ENCODE measurements at places on chromosomes 7 and 10.

- peak; percentile 92 for DNase-seq
Measured at GRCh38 chr10:133520193-133520738, 6.9 kb upstream of the CYP2E1 start.

GRCh38 chr10:68871731-68872342 lies 29.3 kb upstream of the DDX50 start:
- DNase-seq: no peak

DNA sequence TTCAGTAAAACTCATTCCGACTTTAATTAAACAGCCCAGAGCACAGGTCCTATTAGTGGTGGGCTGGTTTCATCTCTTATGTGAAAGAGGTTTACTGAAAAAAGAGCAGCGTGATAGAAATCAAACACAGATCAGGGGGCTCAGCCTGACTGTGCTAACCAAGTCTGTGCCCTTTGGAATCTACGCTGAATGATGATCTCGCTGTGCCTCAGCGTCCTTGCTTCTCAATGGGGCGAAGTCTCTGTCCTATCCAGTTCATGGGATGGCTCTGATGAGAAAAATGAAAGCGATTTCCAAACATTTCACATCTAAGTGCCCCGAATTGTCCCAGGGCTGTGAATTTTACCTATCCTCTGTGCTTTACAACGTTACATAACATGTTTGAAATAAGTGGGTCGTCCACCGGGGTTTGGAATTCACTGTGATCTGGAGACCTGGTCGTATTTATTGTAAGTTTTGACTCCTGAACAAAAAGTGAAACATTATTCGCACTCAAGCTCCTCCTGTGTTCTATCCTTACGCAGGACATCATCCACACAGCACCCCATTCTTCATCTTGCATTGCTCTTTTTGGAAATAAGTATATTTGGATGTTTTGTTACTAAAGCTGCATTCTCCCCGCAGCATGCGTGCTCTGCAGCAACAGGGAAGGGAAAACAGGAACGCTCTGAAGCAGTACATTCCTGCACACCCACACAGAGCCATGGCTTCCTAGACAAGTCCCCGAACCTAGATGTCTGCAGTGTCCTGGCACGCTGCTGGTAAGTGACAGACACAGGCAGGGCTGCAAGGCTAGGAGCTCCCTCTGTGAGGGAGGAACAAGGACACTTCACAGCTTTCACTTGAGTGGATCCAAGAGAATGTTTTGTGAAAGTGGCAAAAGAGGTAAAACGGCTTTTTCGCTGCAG lies 83.5 kb downstream of the SLC37A3 start:
- no peak for DNase-seq

- DNase-seq: no peak
Measured at GRCh38 chr7:55887821-55888247, 578 bp downstream of the ZNF713 start.

DNA sequence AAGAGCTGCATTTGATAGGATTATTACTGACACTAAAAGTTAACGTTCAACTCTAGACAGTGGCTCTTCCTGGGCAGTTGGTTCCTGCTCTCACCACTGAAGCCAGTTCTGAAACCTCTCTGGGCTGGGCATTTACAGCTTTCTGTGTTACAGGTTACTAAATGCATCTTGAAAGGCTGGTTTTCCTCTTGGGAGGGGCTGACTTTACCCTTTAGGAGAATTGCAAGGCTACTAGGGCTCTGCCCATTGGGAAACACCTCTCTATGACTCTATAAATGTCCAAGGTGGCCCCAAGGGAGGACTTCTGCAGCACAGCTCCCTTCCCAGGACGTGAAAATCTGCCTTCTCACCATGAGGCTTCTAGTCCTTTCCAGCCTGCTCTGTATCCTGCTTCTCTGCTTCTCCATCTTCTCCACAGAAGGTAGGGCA lies at the start of gene GPR15LG:
Gene GPR15LG, plus strand, starts transcription at position 301 of the 429 bp plus-strand sequence. Its CDS starts 51 bp downstream, at position 352.
- DNase-seq: no peak

- DNase-seq: no peak
Measured at GRCh38 chr10:28014651-28015050, 15.8 kb upstream of the ODAD2 start.

- DNase-seq: no peak
Measured at GRCh38 chr7:40147371-40148246, 12.8 kb downstream of the SUGCT start.

GRCh38 chr10:35217455-35217854 lies 90.8 kb downstream of the CREM start:
- DNase-seq: no peak

DNA sequence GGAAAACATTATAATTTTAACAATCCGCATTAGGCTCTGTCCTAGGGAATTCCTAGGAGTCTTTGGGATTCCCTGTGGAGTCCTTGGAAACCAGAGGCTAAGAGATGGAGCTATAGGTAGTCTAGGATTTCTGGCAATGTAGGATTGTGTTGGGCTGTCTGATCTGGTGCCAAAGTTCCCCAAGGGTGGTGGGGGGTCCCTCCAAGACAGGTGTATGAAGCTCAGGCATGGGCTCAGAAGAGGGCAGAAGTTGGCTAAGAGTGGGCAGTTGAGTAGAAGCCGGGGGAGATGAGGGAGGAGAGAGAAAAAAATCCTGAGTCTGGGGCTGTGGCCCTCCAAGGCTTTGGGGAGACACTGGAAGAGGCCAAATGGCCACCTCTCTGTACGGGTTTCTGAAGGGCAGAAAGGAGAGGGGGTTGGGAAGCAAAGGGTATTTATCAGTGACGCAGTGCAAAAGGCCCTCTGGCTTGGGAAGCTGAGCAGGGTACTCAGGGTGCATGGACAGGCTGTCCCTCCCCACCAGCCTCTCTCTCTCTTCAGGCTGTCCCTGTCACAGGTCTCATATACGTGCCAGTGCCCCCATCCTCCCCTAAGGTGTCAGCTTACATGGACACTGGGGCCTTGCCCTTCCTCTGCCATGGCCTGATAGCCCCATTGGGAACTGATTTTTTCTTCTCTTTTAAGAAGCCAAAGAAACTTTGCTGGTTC lies 929 bp downstream of the HOXA6 start:
- DNase-seq: no peak

- no peak for DNase-seq
Measured at GRCh38 chr10:110432084-110432483, 65.6 kb upstream of the DUSP5 start.

- DNase-seq: no peak
Measured at GRCh38 chr7:117941138-117941810, 68.0 kb upstream of the CTTNBP2 start.

DNA sequence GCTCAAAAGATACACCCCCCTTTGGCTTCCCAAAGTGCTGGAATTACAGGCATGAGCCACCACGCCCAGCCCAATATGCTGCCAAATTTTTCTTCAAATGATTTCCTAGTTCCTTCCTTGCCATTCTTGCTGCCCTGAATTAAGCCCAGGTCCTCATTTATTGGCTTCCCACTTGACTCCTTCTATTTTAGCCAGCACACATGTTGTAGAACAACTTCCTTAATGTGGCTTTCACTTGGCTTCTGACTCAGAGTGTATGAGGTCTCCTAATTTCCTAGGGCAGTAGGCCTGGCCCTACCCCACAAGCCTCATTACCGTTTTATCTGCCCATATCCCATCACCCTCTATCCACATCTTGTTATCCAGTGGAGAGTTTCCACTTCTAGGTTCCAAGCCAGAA lies 21.8 kb upstream of the HIPK2 start:
- DNase-seq: no peak

- no peak for DNase-seq
Measured at GRCh38 chr7:26439521-26440232, 148.0 kb downstream of the SNX10 start.

GRCh38 chr10:44416021-44416771 lies 31.3 kb upstream of the CXCL12 start:
- no peak for DNase-seq

DNA sequence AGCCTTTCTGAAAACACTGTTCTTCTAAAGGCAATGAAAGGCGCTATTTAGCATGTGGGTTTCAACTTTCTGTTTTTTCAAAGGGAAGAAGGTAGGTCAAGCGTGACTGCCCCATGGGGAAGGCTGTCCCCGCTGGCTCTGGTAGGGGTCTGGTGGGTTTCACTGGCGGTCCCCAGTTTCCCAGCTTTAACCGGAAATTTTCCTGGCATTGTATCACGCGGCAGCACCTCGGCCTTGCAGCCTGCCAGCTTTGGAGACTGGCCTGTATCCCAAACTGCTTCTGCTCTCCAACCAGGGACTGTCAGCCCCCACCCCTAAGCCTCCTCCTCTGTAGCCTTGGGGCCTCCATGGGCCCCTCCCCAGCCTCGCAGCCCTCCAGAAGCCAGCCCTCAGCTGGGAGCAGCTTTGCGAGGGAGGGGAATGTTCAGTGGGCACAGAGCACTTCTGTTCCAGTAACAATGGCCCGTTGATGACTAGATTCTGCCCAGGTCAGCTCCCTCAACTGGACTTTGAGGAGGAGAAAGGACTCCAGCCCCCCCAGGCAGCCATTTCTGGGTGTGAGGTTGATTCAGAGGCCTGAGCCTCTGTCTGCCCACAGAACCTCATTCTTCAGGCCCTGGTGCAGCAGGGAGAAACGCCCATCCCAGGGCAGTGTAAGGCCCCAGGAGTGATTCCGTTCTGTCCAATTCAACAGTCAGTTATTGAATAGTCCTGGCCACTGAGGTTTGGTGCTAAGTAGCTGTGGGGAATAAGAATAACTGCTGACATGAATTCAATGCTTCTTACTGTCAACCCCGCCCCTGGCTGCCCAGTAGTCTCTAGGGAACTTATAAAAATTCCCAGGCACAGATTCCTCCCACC lies 17.1 kb downstream of the CHST3 start:
- DNase-seq: no peak

GRCh38 chr10:650886-651615 lies 38.4 kb downstream of the DIP2C start:
- DNase-seq: no peak

DNA sequence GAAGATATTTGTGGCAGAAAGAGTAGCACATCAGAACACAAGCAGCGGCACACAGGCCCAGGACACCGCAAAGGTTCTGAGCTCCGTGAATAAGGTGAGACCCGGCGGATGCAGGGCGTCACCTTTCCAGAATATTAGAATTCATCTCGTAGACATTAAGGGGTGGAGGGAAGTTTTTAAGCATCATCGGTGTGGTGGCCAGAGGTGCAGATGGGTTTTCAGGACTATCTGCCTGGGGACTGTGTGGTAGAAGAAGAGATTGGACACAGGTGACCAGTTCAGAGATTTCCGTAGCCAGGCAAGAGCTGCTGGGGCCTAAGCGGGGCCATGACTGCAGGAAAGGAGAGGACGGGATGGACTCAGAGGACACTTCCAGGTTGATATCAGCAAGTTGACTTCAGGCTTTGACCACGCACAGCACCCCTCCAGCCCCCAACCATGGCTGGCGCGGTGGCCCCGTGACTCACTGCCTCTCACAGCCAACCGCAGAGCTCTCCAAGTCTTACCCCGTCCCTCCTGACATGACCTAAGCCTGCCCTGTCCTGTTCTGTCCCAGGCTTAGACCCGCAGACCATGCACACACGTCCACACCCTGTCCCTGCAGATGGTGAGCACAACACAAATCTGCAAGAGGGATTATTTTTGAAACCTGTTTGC lies 97.2 kb downstream of the OAT start:
- no peak for DNase-seq

GRCh38 chr10:129659508-129660268 lies 192.6 kb downstream of the MGMT start:
- DNase-seq: no peak

DNA sequence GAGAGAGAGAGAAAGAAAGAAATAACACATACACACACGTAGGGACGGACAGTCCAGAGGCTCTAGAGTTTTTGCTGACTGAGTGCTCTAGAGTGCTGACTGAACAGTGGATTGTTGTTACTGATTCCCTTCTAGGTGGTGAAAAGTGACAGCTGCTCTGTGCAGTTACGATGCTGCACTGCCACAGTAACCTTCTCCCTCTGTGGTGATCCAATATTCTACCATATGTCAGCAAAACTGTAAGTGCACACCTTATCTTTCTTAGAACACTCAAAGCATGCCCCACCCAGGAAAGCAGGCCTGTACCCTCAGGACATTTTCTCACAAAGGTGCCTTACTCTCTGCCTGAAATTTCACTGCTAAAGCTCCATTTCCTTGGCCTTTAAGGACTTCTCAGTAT lies 1023.5 kb downstream of the TYW1 start:
- no peak for DNase-seq

DNA sequence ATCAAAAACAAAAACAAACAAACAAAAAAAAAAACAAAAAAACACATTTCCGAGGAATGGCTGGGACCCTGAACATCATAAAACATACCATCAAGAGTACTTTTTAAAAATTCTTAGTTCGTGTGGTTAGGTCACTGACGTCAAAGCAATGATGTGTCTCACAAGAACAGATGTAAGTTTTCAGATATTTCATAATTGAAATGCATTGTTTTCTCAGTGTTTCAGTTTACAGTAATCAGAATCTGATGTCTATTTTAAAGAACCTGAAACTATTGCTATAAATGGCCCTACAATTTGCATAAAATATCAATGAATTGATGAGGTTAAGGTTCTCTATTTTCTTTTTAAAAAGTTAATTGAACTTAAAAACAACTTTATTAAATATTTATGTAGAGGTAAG lies 103.7 kb upstream of the HGF start:
- no peak for DNase-seq

GRCh38 chr7:105188201-105188600 lies 174.2 kb downstream of the KMT2E start:
- DNase-seq: no peak

DNA sequence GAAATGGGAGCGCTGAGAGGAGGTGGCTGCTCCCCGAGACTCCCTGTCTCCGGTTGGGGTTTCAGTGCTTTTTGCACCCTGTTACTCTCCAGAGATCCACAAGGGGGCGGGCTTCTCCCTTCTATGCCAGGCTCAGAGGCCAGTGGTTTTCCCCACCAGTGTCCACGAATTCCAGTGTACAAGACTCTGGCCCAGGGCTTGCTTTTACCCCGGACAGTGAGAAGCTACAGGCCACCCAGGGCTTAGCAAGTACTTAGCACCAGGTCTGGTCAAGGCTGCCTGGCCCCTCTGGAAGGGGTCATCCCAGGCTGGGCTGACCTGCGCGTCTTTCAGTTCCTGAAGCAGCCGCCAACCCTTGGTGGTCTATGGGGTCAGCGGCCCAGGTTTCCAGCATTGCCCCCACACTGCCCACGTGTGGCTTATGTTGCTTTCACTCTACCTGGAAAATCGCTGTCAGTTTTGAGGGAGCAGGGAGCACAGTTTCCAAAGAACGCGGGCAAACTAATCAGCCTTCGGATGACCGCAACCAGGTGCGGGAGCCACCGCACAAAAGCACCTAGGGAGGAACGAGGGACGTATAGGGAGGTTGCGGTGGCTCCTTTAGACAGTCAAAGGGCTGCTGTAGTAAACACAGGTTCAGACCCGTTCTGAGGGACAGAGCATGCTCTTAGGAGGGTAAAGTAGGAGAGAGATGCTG lies 6.8 kb downstream of the CYP26A1 start:
- peak; percentile 41 for DNase-seq

- DNase-seq: no peak
Measured at GRCh38 chr10:29649561-29650551, 15.1 kb upstream of the SVIL start.
